ENCODE measurements at places on chromosomes 12 and 14.
A peak's percentile ranks its signal among the peaks of the same experiment; 100 is the strongest.

- no peak overlapping the region for H3K4me3 ChIP-seq
- no peaks in the 10 kb centered on the region for H3K27me3 ChIP-seq
- H3K4me1 ChIP-seq: peaks cover 46% of the 10 kb centered on the region
- H3K27ac ChIP-seq: no peak overlapping the region
- no peak for DNase-seq
- H3K36me3 ChIP-seq: no peaks in the 10 kb centered on the region
Observed at GRCh38 chr12:601976-602699, 61.1 kb downstream of the NINJ2 start.

DNA sequence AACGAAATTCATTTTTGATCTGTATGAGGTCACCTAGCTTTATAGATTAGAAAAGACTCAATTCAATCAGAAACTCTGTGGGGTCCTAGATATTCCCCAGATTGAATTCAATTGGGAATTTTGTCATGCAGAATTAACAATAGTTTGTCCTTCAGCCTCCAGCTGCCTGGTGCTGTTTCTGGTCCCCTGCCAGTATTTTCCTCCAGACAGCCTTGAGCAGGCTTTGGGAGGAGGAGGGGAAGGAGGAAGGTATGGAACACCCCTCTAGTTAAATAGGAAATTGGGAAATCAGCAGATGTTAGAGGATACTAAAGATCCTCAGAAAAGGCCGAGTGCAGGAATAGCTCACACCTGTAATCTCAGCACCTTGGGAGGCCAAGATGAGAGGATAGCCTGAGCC, 10.6 kb downstream of the GRIP1 start:
- H3K36me3 ChIP-seq: no peaks in the 10 kb centered on the region
- no peaks in the 10 kb centered on the region for H3K27me3 ChIP-seq
- DNase-seq: no peak
- H3K4me3 ChIP-seq: no peak overlapping the region
- no peak overlapping the region for H3K27ac ChIP-seq

DNA sequence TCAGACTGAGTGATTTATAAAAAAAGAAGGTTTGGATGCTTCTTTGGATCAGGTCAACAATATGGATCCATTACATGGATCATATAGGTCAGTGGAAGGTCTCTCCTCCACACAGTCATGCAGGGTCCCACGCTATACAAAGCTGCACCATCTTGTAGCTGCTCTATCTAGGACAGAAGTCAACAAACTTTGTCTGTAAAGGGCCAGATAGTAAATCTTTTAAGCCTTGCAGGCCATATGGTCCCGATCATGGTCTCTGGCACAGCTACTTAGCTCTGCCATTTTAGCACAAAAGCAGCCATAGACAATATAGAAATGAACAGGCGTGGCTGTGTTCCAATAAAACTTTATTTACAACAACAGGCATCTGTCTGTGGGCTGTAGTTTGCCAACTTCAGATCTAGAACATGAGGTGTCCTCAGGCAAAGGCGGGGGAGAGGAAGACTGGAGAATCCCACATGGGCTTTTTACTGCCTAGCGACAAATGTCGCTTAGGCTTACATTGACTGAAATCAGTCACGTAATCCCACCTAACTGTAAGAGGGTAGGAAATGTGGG, 36.7 kb downstream of the TMEM233 start:
- DNase-seq: no peak
- H3K36me3 ChIP-seq: no peaks in the 10 kb centered on the region
- H3K27me3 ChIP-seq: peaks cover 3% of the 10 kb centered on the region

GRCh38 chr12:94743174-94743573, 92.8 kb upstream of the TMCC3 start:
- no peaks in the 10 kb centered on the region for H3K36me3 ChIP-seq
- DNase-seq: no peak
- H3K27me3 ChIP-seq: no peaks in the 10 kb centered on the region
- no peak overlapping the region for H3K4me3 ChIP-seq

DNA sequence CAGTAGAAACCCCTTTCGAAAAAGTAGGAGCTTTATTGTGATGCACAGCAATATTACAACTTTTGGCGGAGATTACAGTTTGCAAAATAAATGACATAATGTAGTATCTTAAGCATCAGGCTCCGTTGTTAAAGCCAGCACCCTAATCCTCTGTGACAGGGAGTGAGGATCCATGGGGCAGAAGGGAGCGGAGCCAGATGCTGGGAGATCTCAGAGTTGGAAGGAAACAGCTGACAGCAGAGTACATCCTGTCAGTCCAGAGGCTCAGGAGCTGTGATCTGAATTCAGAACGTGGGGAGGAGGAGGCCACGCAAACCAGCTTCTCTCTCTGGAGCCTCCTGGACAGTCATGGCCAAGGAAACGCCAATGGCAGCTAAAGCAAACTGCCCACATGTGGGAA, 55.7 kb downstream of the TMTC1 start:
- no peak overlapping the region for H3K4me3 ChIP-seq
- H3K27ac ChIP-seq: no peak overlapping the region
- no peaks in the 10 kb centered on the region for H3K27me3 ChIP-seq
- H3K36me3 ChIP-seq: no peaks in the 10 kb centered on the region
- no peaks in the 10 kb centered on the region for H3K4me1 ChIP-seq

DNA sequence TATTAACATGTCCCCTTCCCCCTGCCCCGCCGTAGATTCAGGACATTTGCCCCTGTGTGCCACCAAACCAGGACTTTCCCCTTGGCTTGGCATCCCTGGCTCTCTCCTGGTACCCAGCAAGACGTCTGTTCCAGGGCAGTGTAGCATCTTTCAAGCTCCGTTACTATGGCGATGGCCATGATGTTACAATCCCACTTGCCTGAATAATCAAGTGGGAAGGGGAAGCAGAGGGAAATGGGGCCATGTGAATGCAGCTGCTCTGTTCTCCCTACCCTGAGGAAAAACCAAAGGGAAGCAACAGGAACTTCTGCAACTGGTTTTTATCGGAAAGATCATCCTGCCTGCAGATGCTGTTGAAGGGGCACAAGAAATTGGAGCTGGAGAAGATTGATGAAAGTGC, 28.9 kb downstream of the HRK start:
- no peaks in the 10 kb centered on the region for H3K27me3 ChIP-seq
- H3K36me3 ChIP-seq: no peaks in the 10 kb centered on the region
- H3K4me3 ChIP-seq: no peak overlapping the region
- no peak overlapping the region for H3K27ac ChIP-seq

DNA sequence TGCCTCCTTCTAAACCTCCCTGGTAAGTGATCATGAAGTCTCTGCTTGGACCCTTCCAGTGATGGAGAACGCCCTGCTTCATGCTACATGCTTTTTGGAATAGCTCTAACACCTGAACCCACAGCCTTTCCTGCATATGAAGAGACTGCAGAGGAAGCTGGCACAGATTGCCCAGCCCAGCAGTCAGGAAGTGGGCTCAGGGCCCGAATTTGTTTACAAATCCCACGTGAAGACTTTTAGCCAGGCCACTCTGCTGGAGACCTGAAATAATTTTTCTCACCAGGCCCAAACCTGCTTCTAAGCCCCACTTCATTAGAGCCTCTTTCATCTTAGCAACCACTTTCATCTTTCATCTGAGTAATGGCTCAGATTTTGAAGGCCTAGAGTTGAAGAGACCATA, 22.9 kb downstream of the RTN1 start:
- no peaks in the 10 kb centered on the region for H3K4me1 ChIP-seq
- no peaks in the 10 kb centered on the region for H3K36me3 ChIP-seq
- no peak for DNase-seq

DNA sequence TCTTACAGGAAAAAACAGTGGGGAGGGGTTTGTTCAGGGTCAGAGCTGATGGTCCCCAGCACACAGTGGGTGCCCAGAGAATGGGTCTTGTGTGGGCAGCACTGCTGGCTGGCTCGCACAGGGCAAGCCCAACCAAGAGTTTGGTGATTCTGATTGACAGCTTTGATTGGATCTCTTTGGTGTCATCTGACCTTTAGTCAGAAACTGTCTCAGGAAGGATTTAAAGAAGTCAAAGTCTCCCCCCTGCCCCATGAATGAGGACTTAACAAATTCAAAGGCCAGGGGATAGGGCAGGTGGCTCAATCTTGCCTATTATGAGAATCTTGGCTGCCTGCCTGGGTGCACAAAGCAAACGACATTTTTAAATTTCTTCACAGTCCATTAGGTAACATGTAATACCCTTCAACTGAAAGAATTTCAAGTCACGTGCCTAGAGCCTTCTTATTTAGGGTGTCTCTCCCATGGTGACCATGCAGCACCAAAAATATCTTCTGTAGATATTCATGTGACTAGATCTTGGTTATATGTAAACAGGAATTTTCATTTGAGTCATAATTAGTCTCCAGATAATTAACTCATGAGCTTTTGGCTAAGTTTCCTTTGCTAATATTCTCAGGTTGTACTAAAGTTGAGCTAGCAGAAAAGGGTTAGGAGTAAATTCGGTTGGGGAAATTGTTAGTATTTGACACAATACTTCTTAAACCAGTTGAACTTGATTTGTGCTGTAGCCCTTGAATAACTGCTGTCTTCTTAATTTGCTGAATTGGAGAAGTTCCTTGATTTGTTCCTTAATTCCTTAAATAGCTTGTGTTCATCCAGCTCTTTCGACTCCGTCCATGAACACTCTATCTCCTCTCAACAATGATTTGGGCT, 54.5 kb upstream of the HECTD1 start:
- no peaks in the 10 kb centered on the region for H3K27me3 ChIP-seq
- no peak for DNase-seq
- no peaks in the 10 kb centered on the region for H3K4me1 ChIP-seq
- H3K36me3 ChIP-seq: no peaks in the 10 kb centered on the region
- H3K4me3 ChIP-seq: no peak overlapping the region

DNA sequence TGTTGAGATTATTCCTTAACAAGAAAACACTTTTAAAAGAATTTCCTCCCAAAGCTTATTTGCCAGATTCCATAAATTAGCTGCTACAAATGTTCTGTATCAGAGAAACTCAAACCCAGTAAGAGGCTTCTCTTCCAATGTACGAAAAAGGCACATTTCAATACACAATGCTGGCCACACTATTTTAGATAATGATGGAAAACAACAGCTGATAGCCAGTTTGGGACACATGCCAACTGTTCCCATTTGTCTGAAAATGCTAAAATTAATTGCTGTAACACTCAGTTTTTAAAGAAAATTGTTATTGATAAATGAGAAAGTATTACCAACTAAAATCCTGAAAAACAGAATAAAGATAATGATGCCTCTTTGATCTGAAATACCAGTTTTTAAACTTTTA, 4.4 kb downstream of the CFL2 start:
- no peak for DNase-seq
- H3K27ac ChIP-seq: no peak overlapping the region
- H3K27me3 ChIP-seq: no peaks in the 10 kb centered on the region
- H3K4me3 ChIP-seq: no peak overlapping the region
- peaks cover 13% of the 10 kb centered on the region for H3K4me1 ChIP-seq

GRCh38 chr12:121239351-121240061, 29.6 kb downstream of the P2RX4 start:
- H3K36me3 ChIP-seq: peaks cover 36% of the 10 kb centered on the region
- no peak for DNase-seq
- peaks cover 41% of the 10 kb centered on the region for H3K4me1 ChIP-seq
- H3K4me3 ChIP-seq: peak overlapping the region; percentile 35
- H3K27ac ChIP-seq: peak overlapping the region; percentile 79

DNA sequence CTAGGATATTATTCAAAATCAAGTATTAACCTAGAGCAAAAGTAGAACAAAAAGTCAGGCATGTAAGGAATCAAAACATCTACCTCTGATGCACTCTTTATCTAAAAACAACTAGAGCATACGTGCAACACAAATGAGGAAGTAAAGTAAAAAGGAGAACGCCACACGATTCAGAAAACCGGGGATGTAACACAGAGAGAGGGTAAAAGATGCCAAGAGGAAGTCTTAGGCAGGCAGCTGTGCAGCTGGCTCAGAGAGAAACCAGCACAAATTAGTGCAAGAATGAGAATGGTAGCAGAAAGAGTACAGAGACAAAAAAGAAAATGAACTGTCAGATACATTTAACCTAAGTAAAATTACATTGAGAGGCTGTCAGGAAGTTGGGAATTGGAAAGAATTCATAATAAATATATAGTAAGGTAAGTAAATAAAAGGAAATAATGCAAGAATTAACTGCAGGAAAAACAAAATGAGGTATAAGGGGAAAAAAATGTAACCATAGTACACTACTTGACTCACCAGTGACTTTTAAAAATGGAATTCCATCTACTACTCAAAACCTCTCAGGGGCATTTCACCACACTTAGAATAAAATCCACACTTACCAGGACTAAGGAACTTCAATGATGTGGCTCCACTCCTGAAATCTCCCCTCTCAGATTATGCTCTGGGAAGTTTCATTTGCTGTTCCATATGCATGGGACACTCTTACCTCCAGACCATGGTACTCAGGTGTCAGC, 17.1 kb downstream of the BCAT1 start:
- H3K27me3 ChIP-seq: no peaks in the 10 kb centered on the region
- H3K4me1 ChIP-seq: peaks cover 5% of the 10 kb centered on the region
- peak overlapping the region; percentile 61 for H3K27ac ChIP-seq

GRCh38 chr12:113587720-113588119, 116.0 kb upstream of the LHX5 start:
- DNase-seq: no peak
- peaks cover 7% of the 10 kb centered on the region for H3K27me3 ChIP-seq

DNA sequence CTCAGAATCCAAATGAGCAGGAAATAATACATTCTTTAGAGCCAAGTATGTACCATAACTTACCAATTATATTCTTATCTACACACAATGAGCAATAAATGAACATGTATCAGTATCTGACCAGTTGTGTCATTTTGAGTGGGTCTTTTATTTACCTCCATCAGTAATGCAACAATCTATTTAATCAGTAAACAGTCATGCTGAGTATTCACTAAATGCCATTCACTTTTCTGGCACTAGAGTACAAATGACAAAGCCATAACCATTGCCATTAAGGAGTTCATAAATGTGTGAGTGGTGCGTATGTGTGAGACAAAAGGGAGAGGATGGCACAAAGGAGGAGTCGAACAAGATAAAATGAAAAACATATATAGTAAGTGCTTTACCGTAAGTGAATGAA, 1.5 kb upstream of the STRAP start:
- no peak overlapping the region for H3K27ac ChIP-seq
- H3K4me1 ChIP-seq: peaks cover 7% of the 10 kb centered on the region
- no peak overlapping the region for H3K4me3 ChIP-seq
- H3K27me3 ChIP-seq: no peaks in the 10 kb centered on the region
- no peak for DNase-seq

DNA sequence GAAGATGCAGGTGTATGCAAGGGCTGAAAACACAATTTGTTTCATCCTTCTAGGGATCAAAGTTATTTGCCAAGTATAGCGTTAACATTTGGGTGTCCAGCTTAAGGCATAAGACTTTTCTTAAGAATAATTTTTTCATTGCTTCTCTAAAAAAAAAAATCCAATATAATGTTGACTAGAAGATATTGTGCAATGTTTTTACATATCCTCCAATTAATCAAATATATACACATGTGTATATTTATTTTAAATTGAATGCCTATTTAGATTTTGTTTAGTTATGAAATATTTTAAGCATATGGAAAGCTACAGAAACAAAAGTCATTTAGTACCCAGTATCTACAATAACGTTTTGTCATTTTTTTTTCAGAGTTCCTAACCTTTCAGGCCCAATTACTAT, 28.5 kb upstream of the KRR1 start:
- no peak overlapping the region for H3K4me3 ChIP-seq
- no peak overlapping the region for H3K27ac ChIP-seq
- DNase-seq: no peak
- no peaks in the 10 kb centered on the region for H3K4me1 ChIP-seq
- H3K36me3 ChIP-seq: no peaks in the 10 kb centered on the region

GRCh38 chr14:61537563-61538463, 157.5 kb upstream of the HIF1A start:
- H3K4me3 ChIP-seq: no peak overlapping the region
- no peaks in the 10 kb centered on the region for H3K36me3 ChIP-seq
- no peak for DNase-seq
- no peaks in the 10 kb centered on the region for H3K4me1 ChIP-seq
- no peak overlapping the region for H3K27ac ChIP-seq

- H3K4me3 ChIP-seq: no peak overlapping the region
- no peaks in the 10 kb centered on the region for H3K27me3 ChIP-seq
- DNase-seq: no peak
- no peaks in the 10 kb centered on the region for H3K36me3 ChIP-seq
- H3K27ac ChIP-seq: no peak overlapping the region
Observed at GRCh38 chr14:33451211-33451610, 499.7 kb downstream of the EGLN3 start.

All from common myeloid progenitor, CD34-positive (primary cell).